ENCODE measurements at places on chromosomes 5 and 9.

DNA sequence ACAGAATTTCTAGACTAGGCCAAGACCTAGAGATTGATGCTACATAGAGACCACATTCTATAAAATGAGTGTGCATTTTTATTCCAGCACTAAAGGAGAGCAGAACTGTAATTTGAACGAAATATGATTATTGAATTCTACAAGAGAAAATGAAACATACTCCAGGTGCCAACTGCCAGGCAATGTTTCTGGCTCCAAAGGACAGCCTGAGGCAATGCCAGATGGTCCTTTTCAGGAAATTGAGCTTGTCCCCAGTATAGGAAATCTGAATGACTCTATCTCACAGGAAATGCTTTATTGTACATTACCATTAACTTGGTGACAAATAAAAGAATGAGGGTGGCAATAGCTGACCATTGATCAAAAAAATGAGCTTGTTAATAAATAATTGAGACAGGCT lies 28.8 kb upstream of the RASGRF2 start:
- no peak for DNase-seq
- H3K27me3 ChIP-seq: no peaks in the 10 kb centered on the region
- no peak overlapping the region for H3K27ac ChIP-seq
- H3K4me1 ChIP-seq: peaks cover 12% of the 10 kb centered on the region
- no peak overlapping the region for H3K4me3 ChIP-seq
- no peaks in the 10 kb centered on the region for H3K36me3 ChIP-seq

- DNase-seq: no peak
- H3K36me3 ChIP-seq: no peaks in the 10 kb centered on the region
- no peak overlapping the region for H3K4me3 ChIP-seq
- peaks cover 4% of the 10 kb centered on the region for H3K4me1 ChIP-seq
Measured at GRCh38 chr9:111148052-111149017, 110.1 kb upstream of the LPAR1 start.

DNA sequence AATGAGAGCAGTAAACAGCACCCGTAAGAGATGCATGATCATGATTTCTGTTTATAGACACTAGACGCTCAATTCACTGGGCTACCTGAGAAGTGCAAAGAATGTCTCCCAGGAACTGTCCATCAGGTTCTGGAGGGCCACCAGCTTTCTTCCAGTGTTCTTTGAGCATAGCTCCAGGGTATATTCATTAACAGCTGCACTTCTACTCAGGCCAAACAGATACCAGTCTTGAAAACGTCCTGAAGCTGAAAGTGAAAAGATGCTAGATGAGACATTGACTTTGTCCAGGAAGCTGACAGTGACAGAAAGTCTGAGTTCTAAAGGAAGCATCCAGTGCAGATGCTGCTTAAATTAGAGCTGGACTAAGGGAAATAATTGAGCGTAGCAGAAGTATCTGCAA lies 488.7 kb upstream of the TYRP1 start:
- no peak for DNase-seq
- H3K27ac ChIP-seq: no peak overlapping the region
- no peaks in the 10 kb centered on the region for H3K27me3 ChIP-seq
- H3K36me3 ChIP-seq: no peaks in the 10 kb centered on the region

- peaks cover 14% of the 10 kb centered on the region for H3K36me3 ChIP-seq
- H3K4me1 ChIP-seq: no peaks in the 10 kb centered on the region
- DNase-seq: no peak
Measured at GRCh38 chr5:123364441-123365155, 58.6 kb downstream of the CEP120 start.

- H3K27ac ChIP-seq: no peak overlapping the region
- H3K36me3 ChIP-seq: peaks cover 7% of the 10 kb centered on the region
- no peaks in the 10 kb centered on the region for H3K27me3 ChIP-seq
- no peak for DNase-seq
Measured at GRCh38 chr5:6849316-6850105, 136.3 kb downstream of the TENT4A start.

DNA sequence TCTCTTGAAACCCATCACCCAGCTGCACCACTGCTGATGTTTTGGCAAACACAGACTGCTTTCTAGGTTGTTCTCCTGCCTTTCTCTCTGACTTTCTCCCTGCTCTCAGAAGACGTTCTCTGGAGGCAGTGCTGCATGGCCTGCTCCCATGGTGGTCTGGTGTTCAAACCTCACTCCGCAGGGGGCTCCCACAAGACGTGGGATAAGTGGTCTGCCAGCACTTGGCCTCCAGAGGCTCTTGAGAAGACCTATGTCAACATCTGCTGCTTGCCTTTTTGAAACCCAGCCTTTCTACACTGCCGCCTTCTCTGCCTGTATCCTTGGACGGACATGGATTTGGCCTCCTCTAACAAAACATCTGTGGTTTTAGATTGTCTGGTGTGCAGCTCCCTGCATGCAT lies 16.6 kb downstream of the USP20 start:
- peaks cover 4% of the 10 kb centered on the region for H3K36me3 ChIP-seq
- H3K27me3 ChIP-seq: no peaks in the 10 kb centered on the region
- H3K4me1 ChIP-seq: no peaks in the 10 kb centered on the region
- no peak overlapping the region for H3K4me3 ChIP-seq

All from neural crest cell (in vitro differentiated cells).